ENCODE measurements at places on chromosomes 3 and 15.

- no peak for DNase-seq
Observed at GRCh38 chr15:39512643-39513042, 68.2 kb upstream of the THBS1 start.

- DNase-seq = no peak
Observed at GRCh38 chr3:27511724-27512422, 27.7 kb upstream of the SLC4A7 start.

DNA sequence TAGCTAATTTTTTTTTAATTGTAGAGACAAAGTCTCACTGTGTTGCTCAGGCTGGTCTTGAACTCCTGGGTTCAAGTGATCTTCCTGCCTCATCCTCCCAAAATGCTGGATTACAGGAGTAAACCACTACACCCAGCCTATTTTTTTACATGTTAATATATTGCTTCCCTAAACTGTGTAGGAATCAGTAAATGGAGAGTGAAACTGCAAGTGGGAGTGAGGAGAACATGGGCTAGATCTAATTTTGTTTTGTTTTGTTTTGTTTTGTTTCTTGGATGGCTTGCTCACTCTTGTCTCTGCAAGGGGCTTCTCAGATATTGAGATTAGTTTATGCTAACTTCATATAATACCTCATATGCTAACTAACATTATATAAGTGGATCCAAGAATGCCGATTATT, 31.5 kb downstream of the PARP15 start:
- no peak for DNase-seq

DNA sequence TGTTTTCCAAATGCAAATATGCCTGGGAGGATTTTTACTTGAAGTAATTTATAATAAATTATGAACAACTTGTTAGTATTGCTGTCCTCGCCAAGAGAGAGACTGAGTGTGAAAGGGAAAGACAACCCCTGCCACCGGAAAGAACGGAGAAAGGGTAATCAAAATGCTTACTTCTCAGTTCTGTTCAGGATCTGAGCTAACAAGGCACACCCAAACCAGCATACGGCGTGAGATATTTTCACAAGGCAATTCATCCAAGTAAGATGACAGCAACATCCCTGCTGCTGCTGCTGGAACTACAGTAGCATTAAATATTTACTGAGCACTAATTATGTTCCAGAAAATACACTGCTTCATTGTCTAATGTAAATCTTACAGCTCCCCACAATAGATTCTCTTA, 96.1 kb downstream of the KBTBD8 start:
- no peak for DNase-seq

- no peak for DNase-seq
Observed at GRCh38 chr15:100764778-100765466, 114.7 kb upstream of the ALDH1A3 start.

- no peak for DNase-seq
Observed at GRCh38 chr3:134334901-134335280, 39.4 kb downstream of the AMOTL2 start.

- no peak for DNase-seq
Observed at GRCh38 chr3:171614318-171614921, 154.2 kb upstream of the TNIK start.

DNA sequence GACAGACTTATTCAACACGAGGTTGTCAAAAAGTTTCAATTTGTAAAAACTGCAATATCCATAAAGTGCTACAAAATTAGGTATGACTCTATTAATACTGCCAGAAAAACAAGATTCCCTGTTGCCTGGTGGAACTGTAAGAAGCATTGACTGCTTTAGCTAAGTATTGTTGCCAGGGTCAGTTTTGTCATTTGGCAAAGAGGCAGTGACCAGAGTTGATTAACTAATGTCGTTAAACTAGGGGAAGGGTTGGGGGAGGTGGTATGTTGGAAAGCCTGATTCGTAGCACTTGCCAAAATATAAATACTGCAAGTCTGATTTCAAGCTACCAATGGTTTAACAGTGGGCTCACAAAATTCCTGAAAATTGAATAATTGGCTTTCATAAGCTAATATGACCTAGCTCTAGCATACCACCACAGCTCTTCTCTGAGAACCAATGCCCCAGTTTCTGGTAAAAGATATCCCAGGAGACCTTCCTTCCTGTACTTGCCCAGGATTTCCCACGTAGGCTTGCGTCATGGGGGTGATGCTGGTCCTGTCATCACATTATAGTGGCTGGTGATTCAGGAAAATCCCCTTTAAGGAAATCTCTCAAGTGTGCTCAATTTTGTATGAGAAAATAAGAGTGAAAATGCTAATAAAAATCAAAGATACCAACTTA, 266.4 kb upstream of the TBC1D5 start:
- DNase-seq = no peak

- DNase-seq = no peak
Observed at GRCh38 chr3:183180110-183180783, 17.7 kb upstream of the LAMP3 start.

- no peak for DNase-seq
Observed at GRCh38 chr3:139774560-139775302, 97.0 kb upstream of the NMNAT3 start.

- no peak for DNase-seq
Observed at GRCh38 chr15:100437261-100437660, 91.5 kb downstream of the CERS3 start.

- DNase-seq = no peak
Observed at GRCh38 chr3:152461460-152461859, 192.7 kb downstream of the MBNL1 start.

- DNase-seq = no peak
Observed at GRCh38 chr3:57805674-57806073, 49.6 kb downstream of the SLMAP start.

DNA sequence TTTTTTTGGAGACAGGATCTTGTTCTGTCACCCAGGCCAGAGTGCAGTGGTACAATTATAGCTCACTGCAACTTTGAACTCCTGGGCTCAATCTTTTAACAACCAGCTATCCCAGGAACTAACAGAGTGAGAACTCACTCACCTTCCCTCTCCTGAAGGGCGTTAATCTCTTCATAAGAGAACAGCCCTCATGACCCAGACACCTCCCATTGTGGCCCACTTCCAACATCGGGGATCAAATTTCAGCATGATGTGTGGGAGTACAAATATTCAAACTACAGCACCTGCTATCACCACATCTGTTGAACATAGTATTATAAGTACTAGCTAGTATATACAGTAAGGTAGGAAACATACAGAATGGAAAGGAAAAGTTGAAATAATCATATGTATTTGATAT, 132.5 kb downstream of the DOCK3 start:
- DNase-seq = no peak

- no peak for DNase-seq
Observed at GRCh38 chr3:179227349-179227748, 23.6 kb downstream of the KCNMB3 start.

All from CD4-positive, alpha-beta T cell treated with Interleukin-4 for 1 hour (primary cell).